ENCODE measurements at places on chromosomes 4 and X.

GRCh38 chr4:38065900-38066299 is 105.7 kb downstream of the PTTG2 start:
- DNase-seq, result no peak

GRCh38 chrX:18424482-18425198 is 768 bp upstream of the CDKL5 start:
- peak; percentile 57 for DNase-seq

DNA sequence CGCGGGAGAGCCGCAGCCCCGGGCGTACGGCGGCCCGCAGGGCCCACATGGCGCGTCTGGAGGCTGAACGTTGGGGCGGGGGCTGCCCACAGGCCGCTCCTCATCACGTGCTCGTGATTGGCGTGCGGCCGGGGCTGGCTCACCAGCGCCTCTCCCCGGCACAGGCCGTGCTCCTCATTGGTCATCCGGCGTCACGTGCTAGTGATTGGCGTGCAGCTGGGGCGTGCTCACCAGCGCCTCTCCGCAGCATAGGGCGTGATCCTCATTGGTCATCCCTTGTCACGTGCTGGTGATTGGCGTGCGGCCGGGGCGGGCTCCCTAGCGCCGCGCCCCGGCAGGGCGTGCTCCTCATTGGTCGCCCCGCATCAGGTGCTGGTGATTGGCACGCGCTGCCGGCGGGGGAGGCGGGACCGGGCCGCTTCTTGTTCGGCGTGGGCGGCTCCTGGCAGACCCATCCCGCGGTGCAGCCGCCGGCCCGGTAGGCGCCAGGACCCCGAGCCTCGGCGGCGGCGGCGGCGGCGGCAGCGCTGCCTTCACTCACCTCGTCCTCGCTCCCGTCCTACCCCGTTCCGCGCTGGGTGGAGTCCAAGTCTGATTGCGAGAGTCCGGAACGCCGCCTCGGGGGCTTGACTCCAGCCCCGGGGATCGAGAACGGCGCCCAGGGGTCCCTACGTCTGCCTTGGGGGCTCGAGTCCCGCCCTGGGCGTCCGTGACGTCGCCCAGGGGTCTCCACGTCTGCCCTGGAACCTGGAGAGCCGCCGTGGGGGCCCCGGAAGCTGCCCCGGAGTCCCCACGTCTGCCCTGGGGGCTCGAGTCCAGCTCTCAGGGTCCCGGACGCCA is at the start of gene GTPBP6:
TSS of gene GTPBP6 (minus strand) at position 58 of the 840 bp plus-strand sequence. CDS start at position 49, 9 bp downstream.
- peak; percentile 100 for DNase-seq

DNA sequence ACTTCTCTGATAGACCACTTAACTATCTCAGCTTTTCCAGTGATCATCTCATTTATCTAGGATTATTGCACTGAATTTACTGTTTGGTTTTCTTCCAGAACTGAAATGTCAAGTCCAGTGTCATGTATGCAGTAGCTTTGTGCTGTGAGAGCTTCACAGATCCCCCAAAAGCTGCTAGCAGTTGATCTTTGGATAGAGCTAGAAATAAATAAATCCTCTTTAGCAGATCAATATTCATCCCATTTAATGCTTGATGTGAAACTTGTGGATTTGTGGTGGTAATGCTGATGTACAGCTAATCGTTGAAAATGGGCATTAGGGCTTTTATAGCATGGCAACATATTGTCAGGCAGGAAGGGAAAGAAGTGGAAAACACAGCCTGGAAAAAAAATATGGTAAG is 509.6 kb upstream of the FAM241A start:
- no peak for DNase-seq

- no peak for DNase-seq
Measured at GRCh38 chrX:35842674-35843073, 44.5 kb downstream of the MAGEB16 start.

- DNase-seq, result peak; percentile 43
Measured at GRCh38 chr4:76703123-76703490, 194.8 kb downstream of the SOWAHB start.

DNA sequence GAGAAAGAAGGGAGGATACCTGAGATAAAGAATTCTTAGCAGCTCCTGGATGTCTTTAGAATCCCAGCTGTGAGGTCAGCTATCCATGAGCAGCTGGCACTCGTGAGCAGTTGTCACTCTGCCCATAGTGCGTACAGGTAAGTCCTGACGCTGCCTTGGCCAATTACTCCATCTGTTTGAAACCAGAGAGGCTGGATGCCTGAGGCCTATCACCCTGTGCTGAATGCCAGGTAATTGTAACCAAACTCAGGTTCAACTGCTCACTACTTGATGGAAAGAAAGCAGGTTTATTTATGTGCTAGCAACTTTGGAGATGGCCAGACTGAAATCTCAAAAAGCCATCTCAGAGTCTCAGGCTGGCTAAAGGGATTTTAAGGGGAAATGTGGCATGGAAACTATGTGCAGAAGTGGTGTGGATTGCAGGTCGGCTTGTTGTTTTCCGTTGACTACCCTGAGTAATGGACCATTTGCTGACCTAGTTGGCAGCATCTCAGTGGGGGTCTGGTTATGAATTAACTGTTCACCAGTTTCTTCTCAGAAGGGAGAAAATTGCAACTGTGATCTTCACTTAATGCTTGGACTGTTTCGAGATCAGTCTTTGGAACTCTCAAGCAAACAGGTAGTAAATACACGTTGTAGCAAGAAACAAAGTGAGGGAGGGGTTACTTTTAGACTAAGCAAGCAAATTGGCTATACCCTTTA is 1614.0 kb upstream of the PCDH10 start:
- DNase-seq, result no peak

DNA sequence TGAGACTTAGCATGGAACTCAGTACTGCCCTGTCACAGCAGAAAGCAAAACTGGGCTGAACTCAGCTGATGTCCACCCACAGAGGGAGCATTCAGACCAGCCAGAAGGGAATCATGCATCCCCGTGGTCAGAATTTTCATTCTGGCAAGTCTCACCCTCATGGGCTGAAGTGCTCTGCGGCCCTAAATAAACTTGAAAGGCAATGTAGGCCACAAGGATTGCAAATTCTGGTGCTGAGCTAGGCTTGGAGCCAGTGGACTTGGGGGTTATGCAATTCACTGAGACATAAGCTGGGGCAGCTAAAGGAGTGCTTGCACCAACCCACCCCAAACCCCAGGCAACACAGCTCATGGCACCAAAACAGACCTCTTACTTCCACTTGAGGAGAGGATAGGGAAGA is 494.1 kb downstream of the GABRG1 start:
- DNase-seq, result no peak

- DNase-seq, result no peak
Measured at GRCh38 chrX:47613082-47613481, 6.6 kb downstream of the SYN1 start.

- DNase-seq, result no peak
Measured at GRCh38 chr4:121799867-121800501, 1.1 kb upstream of the EXOSC9 start.

DNA sequence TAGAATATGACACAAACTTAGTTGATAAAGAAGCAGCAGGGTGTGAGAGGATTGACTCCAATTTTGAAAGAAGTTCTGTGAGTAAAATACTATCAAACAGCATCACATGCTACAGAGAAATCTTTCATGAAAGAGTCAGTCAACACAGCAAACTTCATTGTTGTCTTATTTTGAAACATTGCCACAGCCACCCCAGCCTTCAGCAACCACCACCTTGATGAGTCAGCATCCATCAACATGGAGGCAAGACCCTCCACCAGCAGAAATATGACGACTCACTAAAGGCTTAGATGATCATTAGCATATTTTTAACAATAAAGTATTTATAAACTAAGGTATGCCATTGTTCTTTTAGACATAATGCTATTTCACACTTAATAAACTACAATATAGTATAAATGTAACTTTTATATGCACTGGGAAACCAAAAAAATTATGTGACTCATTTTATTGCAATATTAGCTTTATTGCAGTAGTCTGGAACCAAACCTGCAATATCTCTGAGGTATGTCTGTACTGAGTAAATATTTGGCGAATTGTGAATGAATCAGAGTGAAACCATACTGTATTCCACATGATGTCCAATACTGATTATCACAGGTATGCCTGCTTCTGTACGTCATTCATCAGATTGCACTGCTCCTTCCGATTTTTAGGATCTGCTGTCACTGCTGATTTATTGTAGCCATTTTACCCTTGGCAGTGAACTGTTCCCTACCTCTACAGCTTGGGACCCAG is 11.6 kb downstream of the FRMPD4 start:
- no peak for DNase-seq

DNA sequence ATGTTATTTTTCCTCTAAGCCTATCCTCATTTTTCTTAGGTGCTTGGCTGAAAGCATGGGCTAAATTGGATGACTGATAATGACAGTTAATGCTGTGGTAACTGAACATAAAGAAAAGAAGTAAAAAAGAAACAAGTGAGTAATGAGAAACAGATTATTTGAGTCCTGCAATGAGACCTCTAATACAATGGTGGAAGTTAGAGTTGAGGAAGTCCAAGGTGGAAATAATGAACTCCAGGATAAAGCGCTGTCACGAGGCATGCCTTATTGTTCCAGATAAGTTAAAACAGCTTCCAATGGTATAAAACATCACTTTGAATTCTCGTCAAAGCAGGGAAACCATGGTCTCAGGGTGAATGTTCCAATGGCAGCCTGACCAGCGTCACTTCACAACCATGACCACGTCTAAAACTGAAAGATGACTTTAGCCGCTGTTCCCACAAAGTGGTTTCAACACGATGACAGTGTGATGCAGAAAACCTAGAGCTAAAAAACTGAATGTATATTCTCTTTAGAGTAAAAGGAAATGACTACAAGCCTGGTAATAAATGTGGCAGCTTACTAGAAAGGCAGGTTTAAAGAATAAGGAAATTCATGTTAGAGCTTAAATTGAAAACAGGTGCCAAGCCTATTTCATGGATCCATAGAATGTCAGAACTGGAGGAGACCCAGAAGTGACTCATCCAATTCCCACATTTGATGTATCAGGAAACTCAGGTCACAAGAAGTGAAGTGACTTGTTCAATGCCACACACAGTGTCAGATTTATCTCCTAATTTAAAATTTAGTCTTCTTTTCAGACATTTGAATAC is 202.6 kb upstream of the GYPA start:
- DNase-seq, result peak; percentile 76

- no peak for DNase-seq
Measured at GRCh38 chrX:28639451-28639850, 52.2 kb downstream of the IL1RAPL1 start.

GRCh38 chr4:8639777-8640720 is 47.5 kb downstream of the CPZ start:
- no peak for DNase-seq

GRCh38 chrX:9204560-9204959 is 170.6 kb upstream of the FAM9B start:
- no peak for DNase-seq

- DNase-seq, result no peak
Measured at GRCh38 chr4:44817930-44818329, 91.6 kb upstream of the GNPDA2 start.

- DNase-seq, result no peak
Measured at GRCh38 chr4:101280866-101281600, 66.3 kb downstream of the PPP3CA start.

DNA sequence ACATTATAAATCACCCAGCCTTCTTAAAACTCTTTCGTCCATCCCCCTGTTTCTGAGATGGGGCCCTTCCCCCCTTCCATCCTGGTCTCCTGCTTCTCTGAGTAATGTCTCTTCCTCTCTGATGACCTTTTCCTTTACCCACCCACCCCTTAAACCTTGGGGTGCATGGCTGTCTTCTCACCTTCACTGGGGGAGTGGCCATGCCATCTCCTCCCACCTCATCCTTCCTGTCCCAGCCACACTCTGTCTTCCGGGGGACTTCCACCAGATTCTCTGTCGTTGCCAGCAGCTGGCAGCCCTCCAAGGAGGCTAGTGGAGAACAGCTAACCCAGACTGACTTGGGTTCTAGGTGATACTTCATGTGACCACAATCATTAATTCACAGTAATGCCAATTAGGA is 83.2 kb upstream of the SCML1 start:
- no peak for DNase-seq

DNA sequence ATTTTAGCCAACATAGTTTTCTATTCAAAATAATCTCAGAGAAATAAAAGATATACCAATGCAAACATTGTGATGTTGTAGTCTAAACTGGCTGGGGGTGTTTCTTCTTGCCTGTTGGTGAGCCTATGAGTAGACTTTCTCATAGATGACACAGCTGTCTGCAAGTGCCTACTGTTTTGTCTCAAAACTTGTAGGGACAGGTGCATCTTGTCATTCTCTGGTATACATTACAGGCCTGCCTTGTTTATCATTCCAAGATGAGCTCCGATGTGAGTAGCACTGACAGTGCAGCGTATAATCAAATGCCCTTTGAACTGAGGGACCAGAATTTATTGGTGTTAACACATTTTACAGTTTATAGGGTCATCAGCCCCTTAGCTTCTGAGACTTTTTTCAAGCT is 353.8 kb downstream of the PRDM5 start:
- DNase-seq, result no peak

GRCh38 chrX:120358737-120359456 is 3.0 kb upstream of the ATP1B4 start:
- peak; percentile 51 for DNase-seq

- DNase-seq, result no peak
Measured at GRCh38 chrX:64188901-64189300, 16.6 kb downstream of the AMER1 start.

- peak; percentile 5 for DNase-seq
Measured at GRCh38 chrX:24646745-24647182, 383 bp downstream of the PCYT1B start.

- no peak for DNase-seq
Measured at GRCh38 chr4:7774301-7775294, 165.1 kb downstream of the AFAP1 start.

DNA sequence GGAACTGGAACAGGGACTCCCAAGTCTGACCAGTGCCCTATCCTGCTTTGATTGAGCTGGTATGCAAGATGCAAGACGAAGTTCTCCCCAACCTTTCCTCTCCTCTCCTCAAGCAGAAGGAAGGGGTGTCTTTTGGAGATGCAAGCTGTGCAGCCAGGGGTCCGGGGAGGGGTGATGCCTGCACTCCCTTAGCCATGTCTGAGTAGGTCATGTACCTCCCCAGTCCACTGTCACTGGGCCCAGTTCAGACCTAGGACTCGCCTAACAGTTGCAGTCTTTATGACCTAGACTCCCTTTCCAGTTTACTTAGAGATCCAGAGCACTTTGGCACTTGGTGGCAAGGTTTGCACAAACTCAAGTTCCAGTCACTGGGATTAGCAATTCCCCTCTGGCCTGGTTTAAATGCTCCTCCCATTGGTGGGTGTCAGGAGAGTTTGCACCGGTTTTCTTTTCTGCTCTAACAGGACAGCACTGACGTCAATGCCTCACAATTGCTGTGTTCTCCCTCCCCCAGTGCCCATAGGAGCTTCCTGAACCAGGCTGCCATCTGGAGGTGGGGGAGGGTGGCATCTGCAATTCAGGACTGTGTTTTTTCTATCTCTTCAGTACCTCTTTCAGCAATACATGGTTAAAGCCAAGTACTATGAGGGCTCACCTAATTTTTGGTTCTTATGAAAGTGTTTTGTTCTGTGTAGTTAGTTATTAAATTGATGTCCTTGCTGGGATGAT is 782.2 kb downstream of the ARAP2 start:
- DNase-seq, result no peak

- no peak for DNase-seq
Measured at GRCh38 chrX:114075073-114075673, 508.7 kb upstream of the HTR2C start.

GRCh38 chrX:107706309-107706708 is 69.3 kb downstream of the TSC22D3 start:
- no peak for DNase-seq

Measured in fibroblast of skin of scalp (primary cell).